Immature natural killer cell (primary cell): ENCODE measurements at places on chromosomes 2 and 18.

DNA sequence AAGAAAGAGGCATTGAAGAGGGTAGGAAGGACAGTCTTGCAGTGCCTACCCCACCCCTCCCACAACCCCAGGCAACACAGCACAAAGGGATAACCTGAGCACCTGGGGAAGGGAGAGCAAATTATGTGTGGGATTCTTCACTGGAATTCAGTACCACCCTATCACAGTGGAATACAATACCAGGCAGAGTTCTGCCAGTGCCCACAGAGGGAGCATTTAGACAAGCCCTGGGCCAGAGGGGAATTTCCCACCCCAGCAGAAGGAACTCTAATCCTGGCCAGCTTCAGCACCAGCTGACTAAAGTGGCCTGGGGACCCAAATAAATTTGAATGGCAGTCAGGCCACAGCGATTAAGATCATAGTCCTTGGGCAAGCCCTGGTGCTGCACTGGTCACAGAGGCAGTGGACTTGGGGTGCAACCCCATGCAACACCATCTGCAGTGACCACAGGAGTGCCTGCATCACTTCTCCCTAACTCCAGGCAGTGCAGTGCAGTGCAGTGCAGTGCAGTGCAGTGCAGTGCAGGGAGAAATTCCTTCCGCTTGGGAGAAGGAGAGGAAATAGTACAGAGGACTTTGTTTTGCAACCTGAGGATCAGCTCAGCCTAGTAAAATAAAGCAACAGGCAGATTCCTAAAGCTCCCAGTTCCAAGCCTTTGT, 147.8 kb upstream of the SRD5A2 start:
- no peak for DNase-seq

DNA sequence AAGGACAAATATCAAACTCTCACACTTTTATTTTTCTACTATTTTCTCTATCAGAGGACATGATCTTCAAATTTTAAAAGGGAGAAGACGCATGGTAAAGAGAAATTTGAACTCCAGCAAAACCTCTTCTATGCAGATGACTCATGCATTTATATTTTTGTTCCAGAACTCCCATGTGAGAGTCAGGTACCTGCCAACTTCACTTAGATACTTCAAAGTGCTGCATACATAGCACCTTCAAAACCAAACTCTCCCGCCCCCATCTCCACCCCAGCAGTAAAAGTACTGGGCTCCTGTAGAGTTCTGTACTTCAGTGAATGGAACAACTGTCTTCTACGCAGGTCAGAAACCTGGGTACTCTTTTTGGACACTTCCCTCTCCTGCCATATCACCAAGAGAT, 398.3 kb downstream of the TGIF1 start:
- no peak for DNase-seq

DNA sequence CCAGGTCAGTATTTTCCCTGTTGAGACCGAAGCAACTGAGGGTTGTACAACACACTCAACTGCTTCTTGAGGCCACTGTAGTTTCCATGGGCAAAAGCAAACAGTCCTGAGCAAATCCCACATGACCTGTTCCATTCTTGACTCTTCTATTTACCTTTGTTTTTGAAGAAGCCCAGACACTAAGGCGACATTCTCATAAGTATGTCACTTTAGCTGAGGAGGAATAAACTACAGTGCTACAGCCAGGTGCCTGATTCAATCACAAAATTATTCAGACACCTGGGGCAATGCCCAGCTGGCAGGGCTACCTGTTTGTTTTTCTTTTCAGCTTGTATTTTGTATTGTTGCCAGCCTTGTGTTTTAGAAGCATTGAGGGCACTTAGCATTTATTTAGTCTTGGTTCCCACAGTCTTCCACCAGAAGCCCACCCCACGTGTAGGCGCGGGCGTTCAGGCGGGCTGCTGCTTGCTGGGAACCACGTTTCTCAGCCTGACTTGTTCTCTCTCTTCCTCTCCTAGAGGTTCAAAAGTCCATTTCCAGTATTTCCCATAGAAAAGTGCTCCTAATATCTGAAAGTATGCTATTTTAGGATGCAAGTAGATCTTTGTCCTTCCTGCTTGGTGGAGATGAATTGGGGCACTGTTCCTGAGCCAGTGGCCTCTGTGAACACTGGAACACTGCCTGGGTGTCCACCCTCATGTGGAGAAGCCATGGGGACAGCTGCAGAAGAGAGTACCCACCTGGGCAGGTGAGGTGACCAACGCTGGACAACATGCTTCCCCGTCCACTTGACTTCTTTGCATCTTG, 99.0 kb upstream of the COPS8 start:
- DNase-seq = no peak

GRCh38 chr2:101420623-101421022, 33.3 kb upstream of the CREG2 start:
- DNase-seq = no peak

DNA sequence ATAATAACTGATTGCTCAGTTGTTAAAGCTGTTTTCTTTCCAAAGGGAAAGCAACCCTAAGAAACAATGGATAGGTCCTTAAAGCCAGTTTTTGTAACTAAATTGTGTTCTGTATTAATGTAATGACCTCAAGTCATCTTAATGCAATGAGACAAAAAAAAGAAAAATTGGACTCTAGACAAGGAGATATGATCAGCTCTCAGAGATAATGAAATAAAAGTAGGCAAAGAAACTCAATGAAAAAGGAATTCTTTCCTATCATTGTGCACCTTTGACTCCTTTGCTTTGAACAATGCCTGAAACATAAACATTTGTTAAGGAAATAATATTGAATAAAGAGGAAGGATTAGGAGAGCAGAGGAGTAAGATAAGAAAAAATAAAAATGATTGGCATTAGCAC, 86.1 kb downstream of the RIT2 start:
- DNase-seq = no peak

DNA sequence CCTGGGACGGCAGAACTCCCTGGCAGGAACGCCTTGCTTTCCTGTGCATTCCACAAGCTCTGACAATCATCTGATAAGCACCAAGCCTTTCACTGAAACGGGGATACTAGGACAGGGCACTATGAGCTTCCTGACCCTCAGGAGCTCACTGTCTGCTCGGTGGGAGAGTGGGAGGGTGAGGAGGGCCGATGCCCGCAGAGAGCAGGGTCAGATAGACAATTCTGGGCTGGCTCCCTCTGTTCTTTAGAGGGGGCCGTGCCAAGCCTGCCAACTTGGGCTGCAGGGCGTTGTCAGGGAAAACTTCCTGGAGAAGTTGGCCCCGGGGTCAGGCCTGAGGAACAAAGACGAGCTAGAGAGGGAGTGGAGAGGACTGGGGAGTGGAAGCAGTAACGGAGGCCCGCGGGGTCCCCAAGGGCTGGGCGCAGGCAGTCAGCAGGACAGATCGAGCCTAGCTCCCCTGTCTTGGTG, 82.0 kb downstream of the CTAGE1 start:
- no peak for DNase-seq

GRCh38 chr2:229181641-229182040, 89.4 kb downstream of the PID1 start:
- no peak for DNase-seq

DNA sequence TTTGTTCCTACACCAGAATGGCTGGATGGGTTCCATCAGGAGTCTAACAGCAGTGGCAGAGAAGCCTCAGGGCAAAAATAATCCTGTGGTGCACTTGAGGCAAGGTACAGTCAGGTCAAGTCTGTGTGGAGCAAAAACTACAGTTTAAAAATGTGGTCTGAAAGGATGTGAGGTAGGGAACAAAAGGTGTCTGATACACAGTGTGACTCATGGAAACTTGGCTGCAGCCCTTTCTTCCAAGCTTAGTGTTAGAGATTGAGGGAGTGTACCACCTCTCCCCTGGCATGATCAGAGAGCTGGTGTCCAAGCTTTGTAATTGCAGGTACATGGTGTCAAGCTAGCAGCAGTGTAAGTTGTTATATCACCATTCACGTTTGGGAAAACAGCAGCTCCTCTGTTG, 8.9 kb downstream of the ANKAR start:
- DNase-seq = no peak

GRCh38 chr2:186526281-186526680, 40.2 kb downstream of the ZC3H15 start:
- DNase-seq = no peak

GRCh38 chr2:175402571-175402970, 221.1 kb upstream of the ATP5MC3 start:
- no peak for DNase-seq

GRCh38 chr2:235413064-235413463, 80.8 kb upstream of the AGAP1 start:
- no peak for DNase-seq

GRCh38 chr2:61272421-61273070, 110.6 kb downstream of the C2orf74 start:
- DNase-seq = no peak
